Aorta (tissue), 5 donors: ENCODE measurements at places on chromosomes 12 and 14. TPM values are rescaled to one million over a fixed set of nuclear protein-coding genes. Genes with fewer than 3 reads are reported as not detected.

The ABCB9 gene
- total RNA-seq, result 13.0 TPM

The VPS37B gene
- 27.1 TPM for total RNA-seq

The RSRC2 gene
- total RNA-seq, result 68.5 TPM

The DACT1 gene
- total RNA-seq, result 43.6 TPM

The STON2 gene
- 10.4 TPM for total RNA-seq

GRCh38 chr12:4273652-4274395 lies at the start of gene CCND2:
CCND2 (plus strand) TSS chr12:4273762; CDS start chr12:4274041, 279 bp downstream.
- DNase-seq, result peak; percentile 95

- no peak for DNase-seq
Observed at GRCh38 chr12:28135801-28136439, 54.3 kb upstream of the CCDC91 start.

DNA sequence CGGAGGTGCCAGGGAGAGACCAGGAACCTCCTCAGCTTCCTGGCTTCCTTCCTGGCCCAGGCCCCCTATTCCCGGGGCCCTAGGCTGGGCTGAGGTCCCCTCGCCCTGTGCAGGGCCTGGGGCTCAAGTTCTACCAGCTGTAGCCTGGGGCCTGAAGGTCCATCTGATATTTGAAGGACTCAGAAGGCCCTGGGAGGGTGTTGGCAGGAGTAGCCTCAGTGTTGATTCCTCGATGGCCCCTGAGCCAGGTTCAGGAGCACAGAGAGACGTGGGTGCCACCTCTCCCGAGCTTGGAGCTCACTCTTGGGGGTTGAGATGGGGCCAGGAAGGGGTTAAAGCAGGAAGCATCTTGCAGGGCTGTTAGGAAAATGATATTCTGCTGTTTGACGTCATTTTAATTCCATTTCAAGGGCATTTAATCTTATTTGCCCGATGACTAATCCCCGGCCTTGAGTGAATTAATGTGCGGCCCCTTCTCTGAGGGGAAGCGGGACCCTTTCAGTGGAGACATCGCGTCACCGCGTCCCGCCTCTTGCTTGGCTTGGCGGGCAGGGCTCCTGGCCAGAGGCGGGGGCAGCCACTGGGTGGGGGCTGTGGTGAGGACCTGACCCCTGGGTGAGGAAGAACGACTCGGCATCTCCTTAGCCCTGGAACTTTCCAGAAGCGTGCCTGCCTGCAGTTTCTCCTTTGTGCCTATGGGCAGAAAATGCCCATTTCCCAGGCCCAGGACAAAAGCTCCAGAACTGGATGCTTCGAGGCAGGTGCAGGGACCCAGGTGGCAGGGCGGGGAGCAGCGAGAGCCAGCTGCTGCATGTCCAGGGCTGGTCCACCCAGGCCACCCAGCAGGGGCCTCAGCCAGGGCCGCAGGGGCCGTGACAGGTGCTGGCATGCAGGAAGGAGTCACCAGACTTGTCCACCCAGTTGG lies 158.3 kb downstream of the KIF26A start:
- peak; percentile 72 for DNase-seq

DNA sequence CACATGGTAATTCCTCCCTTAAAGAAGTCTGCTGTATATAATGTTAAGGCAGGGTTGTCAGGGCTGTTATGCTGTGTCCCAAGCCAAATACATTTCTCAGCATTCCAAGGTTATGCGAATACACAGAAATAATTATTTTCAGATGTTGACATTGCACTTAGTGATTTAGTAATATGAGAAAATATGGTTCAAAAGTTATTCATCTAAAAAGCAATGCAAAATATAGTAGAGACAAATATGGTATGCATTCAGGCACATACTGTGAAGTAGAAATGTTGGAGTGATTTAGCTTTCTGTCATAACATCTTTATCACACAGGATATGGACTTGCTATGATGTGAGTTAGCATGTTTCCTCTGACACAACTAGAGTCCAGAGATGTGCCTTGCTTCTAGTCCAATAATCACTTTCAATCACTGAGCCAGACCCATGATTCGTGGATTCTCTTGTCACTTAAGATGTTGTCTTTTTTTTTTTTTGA lies 70.0 kb downstream of the PDE3A start:
- no peak for DNase-seq

DNA sequence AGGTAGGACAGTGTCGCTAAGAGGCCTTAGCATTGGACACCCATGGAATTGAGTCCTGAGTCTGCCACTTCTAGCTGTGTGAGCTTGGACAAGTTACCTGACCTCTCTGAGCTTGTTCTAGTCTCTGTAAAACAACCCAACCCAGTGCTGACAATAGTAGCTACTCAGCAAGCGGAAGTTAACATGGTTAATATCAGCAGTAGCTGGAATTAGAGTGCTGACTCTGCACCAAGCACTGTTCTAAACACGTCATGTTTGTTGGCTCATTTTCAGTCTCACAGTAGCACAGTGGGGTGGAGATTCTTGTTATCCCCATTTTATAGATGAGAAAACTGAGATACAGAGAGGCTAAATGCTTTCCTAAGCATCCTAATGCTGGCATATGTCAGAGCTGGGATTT lies 47.5 kb upstream of the RIN3 start:
- DNase-seq, result no peak

DNA sequence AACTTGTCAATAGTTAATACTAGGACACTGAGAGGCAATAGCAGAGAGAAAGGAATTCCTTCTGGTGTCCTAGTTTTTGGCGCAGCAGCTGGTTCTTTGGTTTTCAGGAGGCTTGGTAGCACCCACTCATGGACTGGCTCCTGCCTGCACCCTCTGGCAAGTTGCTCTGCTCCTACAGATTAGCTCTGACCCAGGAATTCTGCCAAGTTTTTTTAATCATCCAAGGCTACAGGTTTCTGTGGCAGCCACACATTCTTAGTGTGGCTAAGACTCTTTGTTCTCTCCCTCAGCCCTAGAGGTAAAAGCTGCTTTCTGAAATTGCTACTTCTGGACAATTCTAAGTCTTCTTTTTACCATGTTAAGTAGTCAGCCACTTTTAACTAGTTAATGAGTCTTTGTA lies 72.0 kb upstream of the FKBP4 start:
- DNase-seq, result no peak

GRCh38 chr12:7749442-7749841 lies 2.3 kb upstream of the CLEC4C start:
- DNase-seq, result no peak

- no peak for DNase-seq
Observed at GRCh38 chr12:94049718-94050117, 98.7 kb upstream of the PLXNC1 start.

DNA sequence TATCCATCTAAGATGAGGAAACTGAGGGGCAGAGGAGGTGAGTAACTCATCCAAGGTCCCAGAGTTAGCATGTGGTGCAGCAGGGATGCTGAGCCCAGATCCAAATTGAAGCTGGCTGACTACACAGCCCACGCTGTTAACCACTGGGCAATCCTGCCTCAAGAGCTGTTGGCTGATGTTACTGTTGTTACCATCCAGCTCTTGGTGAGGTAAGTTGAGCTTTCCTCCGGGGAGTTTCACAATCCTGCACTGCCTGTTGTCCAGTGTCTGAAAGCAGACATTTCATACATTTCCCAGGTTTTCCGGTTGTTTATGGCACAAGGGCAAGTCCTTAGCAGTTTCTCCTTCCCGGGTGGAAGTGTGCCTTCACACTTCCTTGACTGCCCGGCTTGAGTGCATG lies 14.5 kb downstream of the CYP46A1 start:
- peak; percentile 24 for DNase-seq

DNA sequence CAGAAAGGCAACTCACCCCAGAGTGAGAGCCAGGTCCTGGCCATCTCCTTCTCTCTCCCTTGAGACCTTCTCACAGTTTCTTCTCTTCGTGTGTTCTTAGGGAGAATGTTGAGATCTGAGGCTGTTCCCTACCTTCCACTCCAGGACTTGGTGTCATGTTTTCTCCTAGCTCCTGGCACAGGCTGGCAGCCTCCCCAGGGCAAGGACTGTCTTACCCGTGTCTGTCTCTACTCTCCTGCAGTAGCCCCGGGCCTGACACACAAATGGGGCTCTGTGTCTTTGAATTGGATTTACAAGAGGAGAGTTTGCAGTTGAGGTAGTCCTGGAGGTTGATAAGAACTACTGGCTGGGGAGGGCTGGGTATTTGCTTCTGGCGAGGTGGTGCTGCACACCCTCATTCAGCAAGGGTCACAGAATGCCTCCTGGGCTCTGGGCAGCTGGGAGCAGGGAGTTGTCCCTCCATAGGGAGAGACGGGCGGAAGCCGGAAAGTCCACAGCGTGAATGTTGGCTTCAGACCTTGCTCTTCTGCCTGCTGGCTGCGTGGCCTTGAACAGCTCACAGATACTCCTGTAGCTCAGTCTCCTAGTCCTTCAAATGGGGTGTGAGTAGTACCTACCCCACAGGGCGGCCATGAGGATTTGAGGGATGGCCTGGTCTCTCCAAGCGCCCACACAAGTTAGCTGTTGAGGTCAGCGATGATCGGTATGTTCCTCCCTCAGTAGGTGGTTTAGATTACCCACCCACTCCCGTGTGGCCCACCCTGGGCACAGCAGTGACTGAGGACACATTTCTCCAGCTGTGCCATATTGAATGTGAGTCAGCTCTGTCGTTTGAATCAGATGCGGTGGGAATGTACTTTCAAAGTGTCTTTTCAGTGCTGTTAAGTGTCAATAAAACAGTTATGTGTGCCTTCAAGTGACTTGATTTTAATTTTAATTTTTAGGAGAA lies 10.2 kb downstream of the EP400 start:
- peak; percentile 68 for DNase-seq

DNA sequence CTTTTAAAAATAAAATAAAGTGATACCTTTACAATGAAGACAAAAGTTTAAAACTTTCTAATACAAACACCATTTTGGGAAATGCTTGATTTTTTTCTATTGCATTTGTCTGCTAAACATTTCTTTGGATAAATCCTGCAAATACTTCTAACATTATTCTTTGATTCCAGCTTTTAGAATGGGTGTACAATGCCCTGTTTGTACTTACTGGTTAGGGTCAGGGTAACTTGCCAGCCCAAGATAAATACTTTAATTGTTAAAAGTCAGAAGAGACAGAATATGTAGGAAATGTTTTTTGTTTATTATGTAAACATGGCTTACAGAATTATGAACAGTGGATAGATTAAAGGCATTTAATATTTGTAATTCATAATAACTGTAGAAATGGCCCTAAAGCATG lies 60.5 kb downstream of the WASHC4 start:
- DNase-seq, result no peak

DNA sequence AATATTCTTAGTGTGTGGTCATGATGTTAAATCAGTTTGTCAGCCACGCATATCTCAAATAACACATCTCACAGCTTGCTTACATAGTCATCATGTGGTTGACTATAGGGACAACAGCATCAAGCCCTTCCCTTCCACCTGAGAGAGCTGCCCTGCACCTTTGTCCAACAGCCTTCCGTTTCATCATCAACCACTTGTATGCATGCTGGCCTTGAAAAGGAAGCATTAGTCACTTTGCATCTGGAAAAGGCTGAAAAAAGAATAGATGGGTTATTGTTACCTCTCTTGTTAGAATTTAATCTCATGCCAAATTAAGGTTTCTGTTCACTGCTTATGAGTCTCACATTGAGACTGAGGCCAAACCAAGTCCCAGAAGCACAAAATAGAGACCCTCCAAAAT lies 1586.5 kb upstream of the SEL1L start:
- no peak for DNase-seq

DNA sequence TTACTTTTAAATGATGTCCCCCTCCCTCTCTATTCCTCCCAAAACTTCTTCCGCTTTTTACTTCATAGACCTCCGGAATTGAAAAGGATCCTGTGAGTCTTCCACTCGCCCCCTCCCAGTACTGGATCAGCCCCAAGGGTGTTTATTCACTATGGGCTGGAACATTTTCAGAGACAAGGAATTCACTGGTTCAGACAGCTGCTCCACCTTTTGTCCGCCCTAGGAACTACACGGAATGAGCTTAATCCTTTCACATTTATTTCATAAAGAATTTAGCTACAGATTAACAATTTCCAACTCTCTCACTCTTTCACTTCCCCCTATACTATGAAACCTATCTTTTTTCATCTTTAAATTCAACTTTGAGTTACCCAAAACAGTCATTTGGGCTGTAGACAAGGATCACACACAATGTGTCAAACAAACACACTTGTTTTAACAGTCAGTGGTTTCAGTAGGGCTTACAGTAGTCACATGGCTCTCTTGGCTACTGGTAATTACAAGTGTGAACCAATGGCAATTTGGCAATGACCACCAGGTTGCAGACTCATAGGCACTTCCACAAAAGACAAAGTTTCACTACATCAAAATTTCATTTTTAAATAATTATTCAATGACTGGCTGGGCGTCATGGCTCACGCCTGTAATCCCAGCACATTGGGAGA lies 20.6 kb downstream of the CNIH1 start:
- DNase-seq, result no peak

DNA sequence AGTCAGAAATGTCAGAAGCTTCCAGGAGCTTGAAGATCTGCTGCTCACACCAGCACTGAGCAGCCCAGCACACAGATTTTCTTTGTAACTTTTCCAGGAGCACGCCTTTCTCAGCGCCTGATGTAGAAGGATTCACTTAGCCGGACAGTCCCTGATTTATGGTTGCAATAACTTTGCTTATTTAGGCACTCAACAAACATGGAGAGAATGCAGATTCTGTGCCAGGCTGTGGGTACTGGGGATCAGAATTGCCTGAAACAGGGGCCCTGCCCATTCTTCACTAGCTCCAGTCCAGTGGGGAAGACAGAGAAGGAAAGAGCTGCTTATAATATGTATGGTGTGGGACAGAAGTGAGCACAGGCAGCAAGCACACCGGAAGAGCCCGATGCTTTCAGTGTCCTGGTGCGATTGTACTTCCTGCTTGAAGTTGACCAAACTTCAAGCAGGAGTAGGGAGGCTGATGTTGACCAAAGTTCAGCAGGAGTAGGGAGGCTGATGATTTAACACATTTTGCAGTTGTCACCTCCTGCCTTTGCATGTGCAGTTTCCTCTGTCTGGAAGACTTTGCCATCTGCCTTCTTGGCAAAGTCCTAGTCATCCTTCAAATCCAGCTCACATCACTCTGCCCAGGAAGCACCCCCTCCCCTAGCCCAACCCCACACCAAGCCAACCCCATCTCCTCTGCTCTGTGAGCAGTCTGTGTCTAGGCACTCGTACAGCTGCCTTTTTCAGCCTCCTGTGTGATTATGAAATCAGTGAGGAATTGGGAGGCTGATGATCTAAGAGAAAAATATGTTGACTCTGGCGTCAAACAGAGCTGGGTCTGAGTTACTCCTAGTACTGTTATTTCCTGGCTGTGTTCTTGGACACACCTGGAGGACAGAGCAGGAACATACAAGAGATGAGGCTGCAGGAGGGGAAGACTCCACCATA lies 12.0 kb upstream of the PRIMA1 start:
- DNase-seq, result peak; percentile 73

GRCh38 chr14:63452796-63453195 lies 90.4 kb downstream of the PPP2R5E start:
- no peak for DNase-seq

- DNase-seq, result no peak
Observed at GRCh38 chr14:74848768-74849167, 27.2 kb downstream of the PROX2 start.

DNA sequence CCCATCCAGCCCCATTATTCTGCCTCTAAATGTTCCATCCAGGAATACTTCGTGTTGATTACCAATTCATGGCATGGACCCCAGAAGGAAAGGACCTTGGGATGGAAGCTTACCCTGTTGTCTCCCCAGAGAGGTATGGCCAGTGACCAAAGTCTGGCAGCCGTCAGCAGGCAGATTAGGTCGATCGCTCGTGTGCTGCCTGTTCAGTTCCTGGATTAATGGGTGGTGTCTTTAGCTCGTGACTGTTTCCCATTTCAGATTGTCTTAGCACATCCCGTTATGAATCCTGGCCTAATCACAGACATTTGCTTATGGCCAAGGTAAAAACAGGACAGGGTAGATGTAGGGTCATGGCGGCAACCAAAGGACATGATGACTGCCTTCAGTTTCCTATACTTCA lies 122.9 kb upstream of the NTF3 start:
- DNase-seq, result no peak

- DNase-seq, result no peak
Observed at GRCh38 chr12:111828338-111828979, 13.6 kb upstream of the MAPKAPK5 start.
